ENCODE measurements at places on chromosomes 16 and 17.

- DNase-seq: peak; percentile 12
Measured at GRCh38 chr17:62931101-62931500, 34.9 kb upstream of the TANC2 start.

- no peak for DNase-seq
Measured at GRCh38 chr16:85849388-85849787, 49.6 kb upstream of the IRF8 start.

DNA sequence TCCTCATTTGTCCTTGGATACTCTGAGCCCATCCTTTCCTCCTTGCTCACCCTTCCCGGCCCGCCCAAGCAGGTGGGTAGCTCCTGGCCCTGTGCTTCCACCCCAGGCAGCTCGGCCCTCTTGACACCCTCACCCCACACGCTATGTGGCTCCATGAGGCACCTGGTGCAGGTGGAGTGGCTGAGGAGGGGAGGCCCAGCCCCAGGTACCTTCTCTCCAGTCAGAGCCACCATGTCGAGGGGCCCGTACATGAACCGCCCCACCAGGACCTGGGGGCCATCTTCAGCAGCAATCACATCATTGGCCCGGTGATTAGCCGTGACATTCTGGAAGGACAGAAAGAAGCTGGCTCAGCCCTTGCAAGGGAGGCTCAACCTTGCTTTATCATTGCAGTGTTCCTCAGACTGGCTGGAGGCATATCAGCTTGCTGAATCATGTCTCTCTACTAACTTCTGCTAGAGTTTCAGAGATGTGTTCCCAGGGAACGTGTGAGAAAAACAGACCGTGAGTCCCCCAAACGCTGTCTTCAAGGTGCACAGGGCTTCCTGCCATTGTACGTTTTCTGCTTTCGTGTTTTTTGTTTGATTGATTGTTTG, 20.3 kb downstream of the PIMREG start:
- DNase-seq: no peak

- no peak for DNase-seq
Measured at GRCh38 chr17:39665642-39666224, 584 bp downstream of the TCAP start.

Data from brain microvascular endothelial cell (primary cell).